ENCODE measurements at places on chromosomes 11 and 22. TPM values are rescaled to one million over a fixed set of nuclear protein-coding genes. Genes with fewer than 3 reads are reported as not detected.

DNA sequence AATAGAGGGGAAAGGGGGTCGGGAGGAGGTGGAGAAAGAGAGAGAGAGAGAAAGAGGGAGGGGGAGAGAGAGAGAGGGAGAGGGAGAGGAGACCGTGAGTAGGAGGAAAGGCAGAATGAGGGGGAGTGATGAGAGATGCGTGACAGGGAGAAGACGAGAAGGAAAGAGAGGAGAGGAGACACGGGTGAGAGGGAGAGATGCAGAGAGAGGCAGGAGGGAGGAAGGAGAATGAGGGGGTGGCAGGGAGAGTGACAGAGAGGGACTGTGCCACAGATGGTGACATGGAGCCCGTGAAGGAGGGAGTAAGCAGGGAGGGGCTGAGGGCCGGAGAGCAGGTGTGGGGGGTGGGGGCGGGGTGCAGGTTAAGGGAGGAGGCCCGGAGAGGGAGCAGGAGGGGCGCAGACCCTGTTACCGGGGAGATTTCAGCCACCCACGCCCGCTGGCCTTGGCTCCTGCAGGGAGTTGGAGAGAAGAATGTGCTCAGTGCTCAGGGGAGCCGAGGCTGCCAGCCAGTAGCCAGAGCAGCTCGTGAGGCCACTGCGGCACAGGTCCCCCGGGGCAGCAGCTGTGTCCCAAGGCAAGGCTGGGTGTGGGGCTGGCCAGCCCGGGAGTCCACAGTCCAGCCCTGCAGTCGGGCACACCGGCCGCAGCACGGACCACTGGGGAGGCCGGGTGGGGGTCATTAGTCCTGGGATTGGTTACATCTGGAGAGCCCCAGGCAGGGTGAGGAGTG, at the start of gene SSTR3:
TSS of gene SSTR3 (minus strand) at position 304 of the 733 bp plus-strand sequence. CDS start 4,674 bp downstream, outside the sequence.
- no peak for DNase-seq

DNA sequence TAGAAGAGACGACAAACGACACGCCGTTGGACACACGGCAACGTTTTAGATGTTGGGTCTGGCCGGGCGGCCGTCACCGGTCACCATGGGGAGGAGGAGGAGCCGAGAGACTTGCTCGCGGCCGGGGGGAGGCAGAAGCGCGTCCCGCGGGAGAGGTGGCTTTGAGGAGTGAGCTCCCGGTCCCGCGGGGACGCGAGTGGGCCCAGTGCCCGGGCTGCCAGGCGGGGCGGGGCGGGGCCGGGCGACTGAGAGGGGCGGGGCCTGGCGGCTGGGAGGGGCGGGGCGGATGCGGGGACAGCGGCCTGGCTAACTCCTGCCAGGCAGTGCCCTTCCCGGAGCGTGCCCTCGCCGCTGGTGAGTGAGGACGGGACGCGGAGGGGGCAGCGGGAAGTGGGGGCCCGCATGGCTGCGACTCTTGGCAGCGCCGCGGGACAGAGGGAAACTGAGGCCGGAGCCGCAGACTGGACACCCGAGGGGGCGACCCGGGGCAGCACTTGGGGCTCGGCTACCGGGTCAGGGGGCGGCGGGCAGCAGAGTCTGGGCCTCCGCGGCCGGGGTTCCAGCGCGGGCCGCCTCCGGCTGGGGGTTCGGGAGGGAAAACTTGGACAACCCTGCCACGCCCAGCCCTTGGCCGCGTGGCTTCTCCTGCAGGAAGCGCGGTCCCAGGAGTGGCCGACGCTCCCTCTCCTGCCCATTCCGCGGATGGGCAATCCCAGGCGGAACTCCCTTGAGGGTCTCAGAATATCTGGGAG, at the start of gene TSPO:
TSS of gene TSPO (plus strand) at position 309 of the 752 bp plus-strand sequence. CDS start 7,680 bp downstream, outside the sequence.
- DNase-seq, result peak; percentile 53

- no peak for DNase-seq
These were observed 11.9 kb downstream of the SNX19 start for GRCh38 chr11:130904380-130904779.

The DUSP8 gene
- 0.69 TPM for total RNA-seq

GRCh38 chr11:638631-639331, 1.7 kb downstream of the DRD4 start:
- no peak for DNase-seq

GRCh38 chr11:80856066-80856465, 1415.2 kb upstream of the TENM4 start:
- DNase-seq, result peak; percentile 5

The UNC93B1 gene
- 26.5 TPM for total RNA-seq

DNA sequence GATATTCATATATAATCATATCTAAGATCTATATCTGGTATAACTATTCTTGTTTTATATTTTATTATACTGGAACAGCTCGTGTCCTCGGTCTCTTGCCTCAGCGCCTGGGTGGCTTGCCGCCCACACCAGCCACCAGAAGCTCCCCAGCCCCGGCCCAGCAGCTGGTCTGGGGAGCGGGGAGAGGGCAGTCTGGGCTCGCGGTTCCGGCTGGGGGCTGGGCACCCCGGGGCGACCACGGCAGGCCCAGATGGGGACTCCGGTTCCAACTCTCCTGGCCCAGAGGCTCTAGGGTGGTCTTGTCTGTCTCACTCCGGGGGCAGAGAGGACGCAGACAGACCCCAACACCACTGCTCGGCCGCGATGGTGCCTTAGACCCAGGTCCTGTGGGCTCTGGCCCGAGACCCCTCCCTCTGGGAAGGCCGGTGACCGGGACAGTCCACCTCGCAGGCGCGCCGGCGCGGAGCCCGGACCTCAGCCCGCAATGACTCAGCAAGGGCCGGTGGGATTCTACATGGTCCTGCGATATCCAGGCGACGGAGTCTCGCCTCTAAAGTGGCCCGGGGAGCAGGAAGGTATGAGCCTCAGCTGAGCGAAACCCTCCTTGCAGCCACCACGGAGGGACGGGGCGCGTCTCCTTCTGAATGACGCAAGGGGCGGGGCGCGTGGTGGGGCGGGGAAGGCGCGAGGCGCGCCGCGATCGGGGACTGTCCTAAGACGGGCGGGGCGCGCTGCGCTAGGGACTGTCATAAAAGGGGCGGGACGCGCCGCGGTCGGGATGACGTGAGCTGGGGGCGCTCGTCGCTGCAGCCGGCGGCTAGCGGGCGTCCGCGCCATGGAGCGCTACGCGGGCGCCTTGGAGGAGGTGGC, at the start of gene DGCR6:
TSS of gene DGCR6 (plus strand) at position 781 of the 870 bp plus-strand sequence. CDS start at position 836, 55 bp downstream.
- DNase-seq, result no peak

GRCh38 chr11:69836401-69836800, 17.2 kb upstream of the FGF3 start:
- no peak for DNase-seq

The THAP12 gene
- 54.5 TPM for total RNA-seq

DNA sequence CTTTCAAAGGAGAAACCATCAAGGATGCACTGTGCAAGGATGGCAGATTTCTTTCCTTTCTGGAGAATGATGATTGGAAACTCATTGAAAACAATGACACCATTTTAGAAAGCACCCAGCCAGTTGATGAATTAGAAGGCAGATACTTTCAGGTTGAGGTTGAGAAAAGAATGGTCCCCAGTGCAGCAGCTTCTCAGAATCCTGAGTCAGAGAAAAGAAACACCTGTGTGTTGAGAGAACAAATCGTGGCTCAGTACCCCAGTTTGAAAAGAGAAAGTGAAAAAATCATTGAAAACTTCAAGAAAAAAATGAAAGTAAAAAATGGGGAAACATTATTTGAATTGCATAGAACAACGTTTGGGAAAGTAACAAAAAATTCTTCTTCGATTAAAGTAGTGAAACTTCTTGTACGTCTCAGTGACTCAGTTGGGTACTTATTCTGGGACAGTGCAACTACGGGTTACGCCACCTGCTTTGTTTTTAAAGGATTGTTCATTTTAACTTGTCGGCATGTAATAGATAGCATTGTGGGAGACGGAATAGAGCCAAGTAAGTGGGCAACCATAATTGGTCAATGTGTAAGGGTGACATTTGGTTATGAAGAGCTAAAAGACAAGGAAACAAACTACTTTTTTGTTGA, 9.8 kb downstream of the FAM111A start:
- no peak for DNase-seq

The ACTN3 gene
- total RNA-seq, result not detected

- peak; percentile 90 for DNase-seq
These were observed 124.3 kb upstream of the TTC12 start for GRCh38 chr11:113189909-113190667.

DNA sequence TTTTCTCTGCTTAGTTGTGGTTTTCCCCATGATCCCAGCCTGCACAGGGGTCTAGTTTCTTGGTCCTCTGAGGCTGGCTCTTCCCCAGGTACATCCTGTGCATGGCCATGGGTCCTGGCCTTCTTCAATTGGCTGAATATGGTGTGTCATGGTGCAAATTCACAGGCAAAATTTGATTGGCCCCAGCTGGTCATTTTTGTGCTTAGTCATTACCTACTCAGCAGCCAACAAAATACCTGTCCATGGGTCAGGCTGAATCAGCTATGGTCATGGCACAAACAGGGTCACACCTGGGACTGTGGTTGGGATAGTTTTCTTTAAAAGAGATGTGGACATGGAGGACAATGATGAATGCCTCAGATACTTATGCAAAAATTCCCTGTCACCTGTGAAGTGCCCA, 85.7 kb downstream of the CSNK2A3 start:
- no peak for DNase-seq
